ENCODE measurements at places on chromosomes 5 and 9.

DNA sequence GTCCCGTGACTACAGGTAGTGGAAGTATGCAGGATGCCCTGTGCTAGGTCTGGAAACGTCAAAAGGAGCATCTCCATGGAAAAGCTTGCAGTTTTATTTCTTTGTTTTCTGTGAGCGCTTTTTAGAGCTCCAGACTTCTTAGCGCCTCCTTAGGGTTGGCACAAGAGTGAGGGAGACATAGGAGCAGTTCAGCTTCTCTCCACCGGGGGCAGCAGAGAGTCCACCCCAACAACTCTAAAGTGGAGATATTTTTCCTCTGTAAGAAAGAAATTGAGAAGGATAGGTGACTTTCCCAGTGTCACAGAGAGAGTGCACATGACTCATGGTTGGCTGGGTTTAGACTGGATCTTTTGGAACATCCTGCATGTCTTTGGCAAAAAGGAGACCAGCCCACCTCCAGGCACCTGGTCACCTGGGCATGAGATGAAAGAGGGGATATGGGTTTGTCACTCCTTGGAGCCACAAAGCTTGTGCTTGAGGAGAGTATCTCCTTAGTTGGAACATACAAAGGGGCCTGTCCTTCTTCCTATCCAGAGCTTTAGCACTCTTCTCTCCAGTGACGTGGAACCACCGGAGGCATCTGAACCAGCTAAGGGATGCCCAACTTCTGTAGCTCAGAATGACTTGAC lies 637.7 kb downstream of the SEMA5A start:
- peak; percentile 35 for DNase-seq

- DNase-seq, result no peak
Measured at GRCh38 chr9:21056931-21057330, 20.8 kb downstream of the IFNB1 start.

DNA sequence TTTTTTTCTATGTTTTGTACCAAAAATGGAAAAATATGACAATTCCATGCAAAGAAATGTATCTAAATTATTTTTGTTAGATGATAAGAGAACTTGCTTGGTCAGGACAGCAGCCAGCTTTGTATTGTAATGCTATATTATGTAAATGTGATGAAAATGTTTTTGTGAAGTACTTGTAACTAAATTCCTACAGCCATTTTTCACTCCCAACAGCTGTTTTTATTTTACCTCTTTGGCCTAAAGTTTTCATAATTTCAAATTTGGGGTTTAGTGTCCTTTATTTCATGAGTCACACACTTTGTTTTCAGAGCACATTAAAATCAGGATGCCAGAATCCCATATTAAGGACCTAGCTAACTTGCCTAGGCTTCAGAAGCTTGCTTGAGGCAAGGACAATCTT lies 64.1 kb downstream of the WDR41 start:
- DNase-seq, result no peak

DNA sequence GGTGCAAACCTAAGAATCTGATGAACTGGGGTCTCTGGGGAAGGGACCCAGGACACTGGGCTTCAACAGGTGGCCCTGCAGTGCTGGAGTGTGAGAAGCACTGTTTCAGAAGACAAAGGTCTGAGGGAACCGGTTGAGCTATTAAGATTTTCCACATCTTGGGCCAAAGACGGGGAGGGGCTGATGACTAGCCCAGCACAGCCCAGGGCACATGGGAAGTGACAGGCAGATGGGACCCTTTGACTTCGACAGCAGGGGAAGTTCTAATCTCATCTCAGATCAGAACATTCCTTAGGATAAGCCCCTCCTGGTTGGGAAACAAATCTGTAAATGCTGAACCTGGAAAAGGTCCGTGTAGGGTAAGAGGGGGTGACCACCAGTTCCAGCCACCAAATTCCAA lies 67.4 kb downstream of the RAPGEF1 start:
- DNase-seq, result no peak

GRCh38 chr5:50340757-50341156 lies 100.3 kb downstream of the EMB start:
- DNase-seq, result no peak

- DNase-seq, result no peak
Measured at GRCh38 chr9:83477571-83477970, 60.6 kb downstream of the FRMD3 start.

DNA sequence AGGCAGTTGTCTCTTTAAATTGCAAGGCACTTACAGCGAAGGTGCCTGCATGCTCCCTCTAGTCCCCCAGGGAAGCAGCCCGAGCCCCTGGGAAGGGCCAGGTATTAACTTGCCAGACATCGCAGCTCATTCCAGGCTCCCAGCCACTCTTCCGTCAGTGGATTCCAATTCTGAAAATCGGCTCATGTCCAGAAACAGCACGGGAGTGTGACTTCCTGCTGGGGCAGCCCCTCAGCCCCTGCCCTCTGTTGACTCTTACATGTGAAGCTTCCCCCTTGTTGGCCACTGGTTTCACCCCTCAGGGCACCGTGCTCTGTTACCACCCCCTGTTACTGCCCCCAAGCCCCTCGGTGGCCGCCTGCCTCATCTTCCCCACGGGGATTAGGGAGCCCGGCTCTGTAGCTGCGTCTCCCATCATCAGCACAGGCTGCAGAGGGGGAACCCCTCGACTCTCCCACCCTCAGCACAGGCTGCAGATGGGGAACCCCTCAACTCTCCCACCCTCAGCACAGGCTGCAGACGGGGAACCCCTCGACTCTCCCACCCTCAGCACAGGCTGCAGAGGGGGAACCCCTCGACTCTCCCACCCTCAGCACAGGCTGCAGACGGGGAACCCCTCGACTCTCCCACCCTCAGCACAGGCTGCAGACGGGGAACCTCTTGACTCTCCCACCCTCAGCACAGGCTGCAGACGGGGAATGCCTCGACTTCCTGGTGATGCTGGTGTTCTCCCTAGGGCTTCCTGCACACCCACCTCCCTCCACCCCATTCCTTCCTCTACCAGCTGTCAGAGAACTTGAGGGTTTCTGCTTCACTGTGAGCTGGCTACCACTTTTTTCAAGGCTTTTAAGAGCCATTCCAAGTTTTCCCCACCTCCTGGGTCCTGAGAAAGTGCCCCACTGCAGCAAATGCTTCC lies 11.1 kb upstream of the CACNA1B start:
- DNase-seq, result no peak

DNA sequence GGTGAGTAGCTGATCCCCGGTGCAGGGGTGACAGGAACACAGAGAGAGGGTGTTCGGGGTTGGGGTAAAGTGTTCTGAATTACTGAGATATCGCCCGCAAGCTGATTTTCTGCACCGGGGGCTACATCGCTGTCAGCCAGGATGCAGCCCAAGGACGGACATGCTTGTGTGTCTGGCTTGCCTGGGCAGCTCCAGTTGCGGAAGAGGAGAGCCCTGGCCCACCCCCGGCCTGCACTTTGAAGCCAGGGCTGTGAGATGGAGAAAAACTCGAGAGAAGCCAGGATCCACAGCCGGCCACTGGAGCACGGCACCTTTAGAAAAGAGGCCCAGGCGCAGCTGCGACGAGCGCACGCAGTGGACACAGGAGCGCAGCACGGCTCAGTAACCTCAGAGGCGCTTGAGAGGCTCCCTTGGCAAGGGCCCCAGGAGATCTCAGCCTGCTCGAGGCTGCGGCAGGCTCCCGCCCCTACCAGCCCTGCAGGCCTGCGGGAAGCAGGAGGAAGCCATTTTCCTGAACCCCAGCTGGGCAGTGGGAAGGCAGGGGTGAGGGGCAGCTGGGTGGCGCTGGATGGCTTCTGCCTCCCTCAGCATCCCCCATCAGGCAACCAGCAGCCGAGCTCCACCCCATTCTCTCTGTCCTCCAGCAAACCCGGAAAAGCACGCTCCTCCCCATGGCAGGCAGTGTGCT lies 59.2 kb downstream of the C9orf50 start:
- no peak for DNase-seq

- DNase-seq, result no peak
Measured at GRCh38 chr9:4787876-4788275, 4.9 kb upstream of the RCL1 start.

DNA sequence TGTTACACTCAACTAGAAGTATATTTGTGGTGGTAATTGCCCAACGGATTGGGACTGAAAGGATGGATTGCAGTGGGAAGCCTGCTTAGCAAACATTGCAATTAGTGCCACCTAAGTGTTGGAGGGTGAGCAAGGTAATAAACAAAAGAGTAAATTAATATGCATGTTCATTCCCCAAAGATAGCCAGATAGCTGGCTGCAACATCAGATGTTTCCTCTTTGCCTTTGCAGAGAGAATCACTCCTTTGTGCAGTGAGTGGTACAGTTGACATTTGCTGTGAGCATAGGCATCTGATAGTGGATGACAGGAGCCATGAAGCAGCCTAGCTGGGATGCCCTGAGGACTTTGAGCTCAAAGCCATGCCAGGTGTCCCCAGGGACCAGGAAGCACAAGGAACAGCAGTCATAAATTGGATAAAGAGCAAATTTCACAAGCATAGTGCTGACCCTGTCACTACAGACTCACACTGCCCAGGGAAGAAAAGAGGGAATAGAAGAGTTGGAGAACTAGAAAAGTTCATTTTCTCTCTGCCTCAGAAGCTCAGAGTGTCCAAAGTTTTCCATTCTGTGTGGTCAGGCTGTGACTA lies 336.1 kb upstream of the SLC30A5 start:
- DNase-seq, result no peak

DNA sequence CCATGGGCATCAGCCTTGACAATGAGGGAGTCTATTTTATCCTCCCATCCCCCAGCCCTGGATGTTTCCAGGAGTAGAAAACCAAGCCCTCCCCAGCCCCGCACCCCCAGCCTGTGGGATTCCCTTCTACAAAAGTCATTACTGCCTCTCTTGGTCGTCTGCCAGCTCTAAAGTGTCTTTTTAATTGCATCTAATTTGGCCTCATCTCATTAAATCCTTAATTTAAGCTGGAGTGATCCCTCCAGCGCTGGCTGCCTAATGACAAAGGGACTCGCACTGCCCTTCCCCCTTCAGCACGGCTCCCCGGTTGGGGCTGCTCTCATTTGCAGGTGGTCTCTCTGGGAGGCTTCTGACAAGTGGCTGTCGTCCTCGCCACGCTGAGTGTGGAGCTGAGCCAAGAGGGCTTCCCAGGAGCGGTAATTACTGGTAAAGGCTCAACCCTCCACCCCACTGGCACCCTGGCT lies 107.9 kb upstream of the ALDH1B1 start:
- no peak for DNase-seq

- DNase-seq, result no peak
Measured at GRCh38 chr5:29779141-29779540, 1414.3 kb upstream of the CDH6 start.

DNA sequence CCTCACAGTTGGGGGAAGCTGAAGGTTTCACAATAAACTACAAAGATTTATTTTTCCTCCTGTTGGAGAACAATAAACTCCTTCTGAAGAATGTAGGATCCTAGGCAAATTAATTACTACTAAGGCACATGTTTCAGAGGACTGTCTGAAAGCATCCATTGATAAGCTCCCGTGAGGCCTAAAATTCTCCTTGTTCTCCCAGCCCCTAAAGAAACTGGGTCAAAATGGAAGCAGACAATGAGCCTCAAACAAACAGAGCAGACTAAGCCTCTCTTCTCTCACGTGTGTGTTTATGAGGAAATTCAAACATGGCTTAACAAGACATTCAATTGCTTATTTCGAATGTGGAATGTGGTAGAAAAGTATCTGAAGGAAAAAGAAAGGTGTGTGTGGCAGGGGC lies 249.0 kb downstream of the GLIS3 start:
- DNase-seq, result no peak

DNA sequence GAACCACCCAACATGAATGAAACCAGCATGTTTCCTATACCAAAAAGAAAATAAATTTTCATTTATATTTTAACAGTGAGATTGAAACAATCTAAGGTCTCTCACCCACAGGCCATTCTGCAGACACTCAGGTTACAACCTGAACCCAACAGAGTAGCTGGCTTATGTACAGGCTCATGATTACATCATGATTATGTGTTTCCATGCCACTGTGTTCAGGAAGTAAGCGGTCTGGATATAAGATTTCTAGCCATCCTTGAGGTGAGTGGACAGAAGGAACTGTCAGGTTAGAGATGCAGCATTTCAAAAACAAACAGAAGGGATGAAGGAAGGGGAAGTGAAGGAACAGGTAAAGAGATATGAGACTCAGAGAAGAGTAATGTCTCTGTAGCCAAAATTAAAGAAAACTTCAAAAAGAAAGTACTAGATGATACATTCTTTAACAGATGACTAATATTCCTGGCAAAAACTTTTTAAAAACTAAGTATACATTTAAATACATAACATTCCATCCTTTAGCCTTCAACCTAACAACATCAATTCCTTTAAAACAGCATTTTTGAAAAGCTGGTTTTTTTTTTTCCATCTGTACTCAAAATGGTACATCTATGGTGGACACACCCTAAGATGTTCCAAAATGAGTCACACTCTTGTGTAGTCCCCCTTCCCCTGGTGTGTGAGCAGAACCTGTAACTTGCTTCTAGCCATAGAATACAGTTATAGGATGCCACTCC lies 119.8 kb downstream of the LPAR1 start:
- DNase-seq, result no peak

All from stimulated activated CD4-positive, alpha-beta T cell treated with anti-CD3 and anti-CD28 coated beads, Interleukin-4, amount 100 ng/mL, for 48 hours (primary cell).